ENCODE measurements at places on chromosomes 1 and 21. TPM values are rescaled to one million over a fixed set of nuclear protein-coding genes. Genes with fewer than 3 reads are reported as not detected.
A peak's percentile ranks its signal among the peaks of the same experiment; 100 is the strongest.

DNA sequence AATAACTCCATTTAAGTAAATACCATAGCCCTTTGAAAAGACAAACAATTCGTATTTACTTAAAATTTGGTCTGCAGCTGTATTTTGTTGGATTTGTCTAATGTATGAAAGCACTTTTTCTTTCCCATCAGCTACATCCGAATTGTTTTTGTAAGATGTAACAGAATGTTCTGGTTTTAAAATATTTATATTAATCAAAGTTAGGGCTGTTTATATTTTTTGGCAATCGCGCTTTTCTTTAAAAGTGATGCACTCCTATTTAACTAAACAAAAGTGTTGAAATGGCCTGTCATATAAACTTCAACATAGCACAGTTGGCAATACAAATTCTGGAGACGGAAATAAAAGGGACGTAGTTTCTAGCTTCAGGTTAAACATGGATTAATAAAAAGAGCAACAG, 216.3 kb upstream of the ADGRL2 start:
- no peak for DNase-seq

GRCh38 chr1:107787299-107787698, 177.7 kb downstream of the VAV3 start:
- DNase-seq: no peak

DNA sequence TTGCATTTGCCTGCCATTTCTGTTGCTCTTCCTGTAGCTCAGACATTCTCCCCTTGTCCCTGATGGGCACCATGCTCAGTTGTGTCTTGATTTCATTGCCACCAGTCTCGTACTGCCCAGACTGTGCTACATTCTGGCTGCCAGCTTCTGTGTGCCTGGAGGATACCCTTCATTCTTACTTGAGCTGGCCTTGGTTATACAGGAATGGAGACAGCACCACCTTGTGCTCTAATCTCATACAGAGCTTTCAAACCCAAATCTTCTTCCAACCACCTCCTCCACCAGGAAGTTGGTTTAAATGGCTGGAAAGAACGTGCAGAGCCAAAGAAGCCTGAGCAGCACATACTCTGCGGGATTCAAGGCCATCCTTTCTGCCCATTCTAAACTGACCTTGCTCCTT, 165.3 kb downstream of the SLC35F3 start:
- no peak for DNase-seq

DNA sequence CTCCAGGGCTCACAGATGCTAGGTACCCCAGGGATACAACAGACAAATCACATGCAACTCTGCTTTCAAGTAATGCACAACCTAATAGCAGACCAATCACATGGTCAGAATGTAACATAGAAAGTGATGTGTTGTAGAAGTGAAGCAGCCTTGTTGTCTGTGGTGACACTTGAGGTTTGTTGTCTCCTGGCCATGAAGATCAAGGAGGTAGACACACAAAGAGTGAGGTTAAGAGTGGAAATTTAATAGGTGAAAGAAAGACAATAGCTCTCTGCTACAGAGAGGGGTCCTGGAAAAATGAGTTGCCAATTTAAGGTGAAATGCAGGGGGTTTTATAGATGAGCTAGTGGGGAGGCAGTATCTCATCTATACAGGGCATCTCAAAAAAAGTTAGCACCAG, 2.5 kb upstream of the TMEM9 start:
- no peak for DNase-seq

TBX15 gene
- total RNA-seq: 6.5 TPM

- DNase-seq: no peak
Measured at GRCh38 chr1:193237381-193237978, 51.1 kb upstream of the B3GALT2 start.

BTBD8 gene
- 0.15 TPM for total RNA-seq

MYOM3 gene
- 0.13 TPM for total RNA-seq

BCL10 gene
- 11.3 TPM for total RNA-seq

- DNase-seq: no peak
Measured at GRCh38 chr1:167716000-167716271, 5.8 kb upstream of the MPZL1 start.

S100B gene
- total RNA-seq: not detected

GRCh38 chr1:30877205-30877912, 31.2 kb downstream of the SDC3 start:
- no peak for DNase-seq

DNA sequence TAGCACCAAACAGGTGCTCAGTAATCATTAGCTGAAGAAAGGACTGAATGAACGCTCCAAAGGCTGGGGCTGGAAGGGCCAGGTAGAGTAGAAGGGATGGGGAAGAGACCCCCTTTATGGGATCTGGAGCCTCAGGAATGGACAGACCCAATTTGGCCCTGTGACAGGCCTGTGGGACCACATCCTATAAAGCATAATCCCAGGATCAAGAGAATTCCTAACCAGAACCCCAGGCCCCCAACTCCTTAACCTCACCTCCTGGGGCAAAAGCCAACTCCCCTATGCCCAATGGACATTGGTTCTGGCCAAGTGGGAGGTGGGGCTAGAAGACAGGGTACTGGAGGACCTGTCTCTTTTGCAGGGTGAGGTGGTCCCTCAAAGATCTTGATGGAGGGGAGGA, 9.2 kb downstream of the HPCAL4 start:
- DNase-seq: no peak

GRCh38 chr1:199124351-199124750, 485.5 kb downstream of the PTPRC start:
- DNase-seq: no peak

GRCh38 chr1:147273409-147274336, 31.2 kb downstream of the CHD1L start:
- peak; percentile 32 for DNase-seq

GRCh38 chr1:2205191-2205952, 10.8 kb upstream of the FAAP20 start:
- peak; percentile 91 for DNase-seq

GRCh38 chr1:101820071-101820470, 176.7 kb downstream of the OLFM3 start:
- no peak for DNase-seq

GRCh38 chr1:88647749-88648415, 36.2 kb upstream of the PKN2 start:
- DNase-seq: no peak

- DNase-seq: no peak
Measured at GRCh38 chr1:6126028-6126427, 54.1 kb downstream of the CHD5 start.

UTS2 gene
- not detected for total RNA-seq

RHEX gene
- not detected for total RNA-seq

GRCh38 chr1:201595381-201595780, 56.5 kb downstream of the NAV1 start:
- DNase-seq: no peak

COL11A1 gene
- not detected for total RNA-seq

GRCh38 chr21:27419153-27419552, 452.3 kb upstream of the ADAMTS5 start:
- DNase-seq: no peak

AMY2A gene
- total RNA-seq: not detected

- no peak for DNase-seq
Measured at GRCh38 chr1:19437891-19438294, 47.4 kb downstream of the CAPZB start.

IL20 gene
- total RNA-seq: not detected

DNA sequence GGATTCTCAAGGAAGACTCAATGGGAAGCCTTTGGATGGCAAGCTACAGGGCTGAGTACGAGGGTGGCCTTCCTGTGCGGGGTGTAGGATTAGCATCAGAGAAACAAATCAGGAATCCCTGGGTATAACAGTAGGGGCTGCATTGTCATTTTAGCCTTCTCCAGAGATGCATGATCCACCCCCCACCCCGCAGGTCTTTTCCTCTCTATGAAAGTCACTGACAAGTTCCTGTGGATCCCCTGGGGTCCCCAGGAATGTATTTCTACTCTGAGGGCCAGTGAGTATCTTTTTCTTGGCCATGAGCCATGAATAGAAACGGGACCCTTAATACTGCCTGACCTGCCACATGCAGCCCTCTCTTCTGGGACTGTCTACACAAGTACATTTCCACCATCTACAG, 473.0 kb upstream of the VAMP3 start:
- no peak for DNase-seq

NTMT2 gene
- total RNA-seq: not detected

- DNase-seq: no peak
Measured at GRCh38 chr1:4529446-4530165, 124.8 kb upstream of the AJAP1 start.

GRCh38 chr1:222792744-222793143, 22.1 kb upstream of the DISP1 start:
- DNase-seq: no peak

ARHGEF19 gene
- total RNA-seq: 36.3 TPM

HHIPL2 gene
- 1.5 TPM for total RNA-seq

GRCh38 chr1:202245391-202245790, 51.8 kb downstream of the LGR6 start:
- no peak for DNase-seq

DNA sequence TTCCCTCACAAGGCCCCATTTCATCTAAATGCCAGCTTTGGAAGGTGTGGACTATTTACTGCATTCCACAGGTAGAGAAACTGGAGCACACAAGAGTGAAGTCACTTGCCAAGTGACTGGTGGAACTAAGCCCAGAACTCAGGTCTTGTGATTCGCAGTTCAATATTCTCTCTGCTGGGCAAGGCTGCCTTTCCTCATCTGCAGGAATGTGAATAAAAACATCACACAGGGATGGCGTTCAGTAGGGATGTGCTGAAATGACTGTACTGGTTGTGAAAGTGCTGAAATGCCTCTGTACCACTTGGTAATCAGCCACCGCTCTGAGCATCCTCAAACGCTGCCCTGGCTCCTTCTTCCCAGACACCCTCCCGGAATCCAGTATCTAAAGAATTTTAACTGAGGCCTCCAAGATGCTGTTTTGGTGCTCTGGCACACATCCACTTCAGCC, 145.6 kb downstream of the HIVEP3 start:
- DNase-seq: peak; percentile 10

- DNase-seq: peak; percentile 10
Measured at GRCh38 chr1:208654241-208654640, 410.1 kb upstream of the PLXNA2 start.

SMG5 gene
- 75.7 TPM for total RNA-seq

SELENBP1 gene
- 10.2 TPM for total RNA-seq

CD164L2 gene
- not detected for total RNA-seq

- DNase-seq: no peak
Measured at GRCh38 chr21:15164678-15165303, 100.0 kb upstream of the NRIP1 start.

- DNase-seq: no peak
Measured at GRCh38 chr1:116434849-116435248, 61.8 kb downstream of the ATP1A1 start.

GRCh38 chr1:41918450-41919043, at the start of gene HIVEP3:
Gene HIVEP3, minus strand, starts transcription at chr1:41918922.
- no peak for DNase-seq

DNA sequence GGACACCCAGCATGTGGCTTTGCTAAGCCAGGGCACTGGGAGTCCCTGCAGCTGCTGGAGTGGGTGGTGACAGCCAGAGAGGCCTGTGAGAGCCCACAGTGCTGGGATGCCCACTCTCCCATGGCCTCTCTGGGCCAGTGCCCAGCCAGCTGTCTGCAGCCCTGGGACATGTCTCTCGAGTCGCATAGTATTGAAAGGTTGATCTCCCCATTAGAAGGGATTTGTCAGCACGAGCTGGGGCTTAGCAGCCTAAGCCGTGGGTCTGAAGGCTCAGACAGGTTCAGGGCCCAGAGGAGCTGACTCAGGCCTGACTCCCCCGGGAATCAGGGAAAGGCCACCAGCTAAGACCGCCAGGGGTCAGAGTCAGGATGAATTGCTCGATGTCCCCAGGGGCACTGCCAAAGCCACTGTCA, 53.5 kb downstream of the FOXD2 start:
- no peak for DNase-seq

DNA sequence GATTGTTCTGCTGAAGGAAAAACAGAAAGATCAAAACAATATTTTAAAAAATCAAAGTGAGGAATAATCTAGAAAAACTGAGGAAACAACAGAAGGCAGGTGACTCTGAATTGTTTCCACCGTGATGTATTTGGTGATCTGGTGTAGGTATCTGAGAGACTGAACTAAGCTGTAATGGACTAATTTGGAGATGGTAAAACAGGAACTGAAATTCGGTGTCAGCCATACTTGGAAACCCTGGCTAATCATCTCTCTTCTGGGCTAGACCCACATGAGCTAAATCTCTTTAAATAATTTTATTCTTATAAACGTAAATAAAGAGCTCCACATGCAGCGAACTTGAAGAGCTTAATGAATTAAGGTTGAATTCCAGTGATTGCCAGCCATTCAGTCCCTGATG, 1226.1 kb downstream of the NCAM2 start:
- DNase-seq: no peak

DNA sequence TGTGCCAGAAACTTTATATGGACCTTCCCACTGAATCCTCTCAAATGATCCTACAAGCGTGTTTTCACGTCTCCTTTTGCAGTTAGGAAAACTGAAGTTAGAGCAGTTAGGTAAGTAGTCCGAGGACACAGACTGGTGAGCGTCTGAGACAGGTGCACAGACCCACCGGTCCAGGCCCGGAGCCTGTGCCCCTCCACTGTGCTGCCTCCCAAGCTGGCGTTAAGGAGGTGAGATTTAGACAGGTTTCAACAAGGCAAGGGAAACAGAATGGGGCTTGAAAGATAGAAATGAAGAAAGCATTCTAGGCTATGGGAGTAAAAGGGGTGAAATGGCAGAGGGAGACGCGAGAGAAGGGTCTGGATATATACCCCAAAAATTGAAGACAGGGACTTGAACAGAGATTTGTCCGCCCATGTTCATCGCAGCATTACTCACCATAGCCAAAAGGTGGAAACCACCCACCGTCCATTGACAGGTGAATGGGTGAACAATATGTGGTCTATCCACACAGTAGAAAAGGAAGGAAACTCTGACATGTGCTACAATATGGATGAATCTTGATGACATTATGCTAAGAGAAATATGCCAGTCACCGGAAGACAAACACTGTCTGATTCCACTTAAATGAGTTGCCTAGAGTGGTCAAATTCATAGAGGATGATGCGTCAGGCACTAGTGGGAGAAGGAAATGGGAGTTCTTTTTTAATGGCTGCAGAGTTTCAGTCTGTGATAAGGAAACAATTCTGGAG, 15.7 kb upstream of the PKP1 start:
- no peak for DNase-seq

GRCh38 chr1:37021502-37021901, 12.8 kb downstream of the GRIK3 start:
- no peak for DNase-seq

GRCh38 chr1:112399456-112399855, 3.4 kb downstream of the CTTNBP2NL start:
- DNase-seq: no peak

GRCh38 chr1:156707417-156708217, 2.2 kb upstream of the CRABP2 start:
- peak; percentile 83 for DNase-seq

All from MG63 (cell line).